ENCODE measurements at places on chromosomes 6 and 20. TPM values are rescaled to one million over a fixed set of nuclear protein-coding genes. Genes with fewer than 3 reads are reported as not detected.

Gene CNR1
- polyA plus RNA-seq = 1.9 TPM

- DNase-seq = peak; percentile 77
These were observed 2.3 kb downstream of the THBS2 start for GRCh38 chr6:169251371-169251802.

DNA sequence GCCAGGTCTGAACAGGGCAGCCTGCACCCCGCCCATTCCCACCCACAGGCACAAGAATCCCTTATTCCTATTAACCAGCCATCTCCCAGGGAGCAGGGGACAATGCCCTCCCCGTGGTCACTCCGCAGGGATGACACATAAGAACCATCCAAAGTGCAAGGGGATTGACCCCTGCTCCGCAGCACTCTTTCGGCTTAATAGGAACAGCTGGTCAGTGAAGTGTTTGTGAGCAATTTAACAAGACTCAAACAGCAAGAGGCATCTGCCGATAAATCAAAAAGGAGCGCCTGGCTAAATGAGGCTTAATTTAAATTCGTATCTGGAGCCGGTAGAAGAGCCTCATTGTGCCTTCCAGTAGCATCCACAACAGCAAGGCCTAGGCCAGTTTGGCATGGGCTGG, 389.4 kb downstream of the RNGTT start:
- no peak for DNase-seq

- DNase-seq = no peak
These were observed 74.2 kb upstream of the VSTM2L start for GRCh38 chr20:37828684-37829083.

DNA sequence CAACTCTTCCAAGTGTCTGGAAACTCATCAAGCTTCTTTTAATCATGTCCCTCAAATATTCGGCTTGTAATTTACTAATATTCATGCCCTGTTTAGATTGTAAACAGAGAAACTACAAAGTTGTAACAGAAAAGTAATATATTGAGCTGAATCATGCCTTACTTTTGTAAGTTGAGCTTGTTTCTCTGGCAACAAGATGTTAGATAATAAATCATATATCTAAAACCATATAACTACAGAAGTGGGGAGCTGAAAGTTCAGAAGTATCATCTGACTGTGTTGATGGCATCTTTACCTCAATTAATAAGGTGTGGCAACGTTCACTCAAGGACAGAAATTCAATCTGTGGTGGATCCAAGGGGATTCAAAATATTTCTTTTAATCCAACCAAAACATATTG, 263.9 kb downstream of the PLCB1 start:
- no peak for DNase-seq

Gene HUS1B
- polyA plus RNA-seq = not detected

Gene MAD2L1BP
- 19.2 TPM for polyA plus RNA-seq

Data from aorta (tissue), 5 donors.